ENCODE measurements at places on chromosomes 6 and 20.

- DNase-seq, result no peak
Measured at GRCh38 chr6:127893541-127893940, 7.3 kb downstream of the THEMIS start.

- DNase-seq, result peak; percentile 50
Measured at GRCh38 chr20:62066339-62066982, 780 bp upstream of the TAF4 start.

DNA sequence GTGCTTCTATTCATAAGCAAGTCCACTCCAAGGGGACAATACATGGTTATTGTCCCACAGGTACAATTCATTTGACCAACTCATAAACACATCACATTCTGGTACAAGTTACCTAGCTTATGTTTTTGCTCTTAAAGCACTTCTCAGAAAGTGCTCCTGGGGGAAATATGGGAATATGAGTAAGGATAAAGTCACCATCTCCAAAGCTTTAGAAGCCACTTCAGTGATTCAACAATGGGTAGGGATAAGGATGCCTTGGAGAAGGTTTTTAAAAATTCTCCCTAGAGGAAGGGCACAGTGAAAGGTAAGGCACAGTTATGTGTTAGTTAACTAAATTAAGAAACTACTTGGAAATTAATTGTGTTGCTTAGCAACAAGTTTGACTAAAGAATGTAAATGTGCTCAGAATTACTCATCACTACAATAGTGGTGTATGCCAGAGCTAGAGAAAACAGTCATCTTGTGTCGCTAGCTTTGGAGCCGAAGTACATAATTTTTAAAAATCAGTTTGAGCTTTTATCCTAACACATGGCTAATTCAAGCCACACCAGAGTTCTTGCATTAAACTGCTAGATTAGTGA lies 39.5 kb upstream of the LAMP5 start:
- DNase-seq, result no peak

GRCh38 chr6:3750317-3751076 lies 1.0 kb downstream of the PXDC1 start:
- DNase-seq, result no peak

GRCh38 chr6:70409216-70409615 lies 4.1 kb upstream of the FAM135A start:
- no peak for DNase-seq

DNA sequence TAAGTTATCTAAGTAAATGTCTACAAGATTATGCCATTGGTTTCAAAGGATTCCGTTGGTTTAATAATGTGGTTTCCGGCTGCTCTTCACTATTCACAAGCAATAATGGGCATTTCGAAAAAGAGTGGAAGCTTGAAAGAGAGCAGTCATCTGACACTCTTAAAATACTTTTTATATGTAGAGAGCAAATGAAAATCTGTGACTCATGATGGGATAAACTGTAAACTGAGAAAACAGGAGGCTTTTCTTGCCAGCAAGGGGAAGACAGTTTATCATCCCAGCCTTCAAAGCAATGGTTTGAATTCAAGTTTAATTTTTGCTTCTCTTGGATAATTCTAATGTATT lies 145.7 kb downstream of the KHDC1L start:
- no peak for DNase-seq

GRCh38 chr20:2542361-2542760 lies 6.0 kb downstream of the TMC2 start:
- DNase-seq, result no peak

DNA sequence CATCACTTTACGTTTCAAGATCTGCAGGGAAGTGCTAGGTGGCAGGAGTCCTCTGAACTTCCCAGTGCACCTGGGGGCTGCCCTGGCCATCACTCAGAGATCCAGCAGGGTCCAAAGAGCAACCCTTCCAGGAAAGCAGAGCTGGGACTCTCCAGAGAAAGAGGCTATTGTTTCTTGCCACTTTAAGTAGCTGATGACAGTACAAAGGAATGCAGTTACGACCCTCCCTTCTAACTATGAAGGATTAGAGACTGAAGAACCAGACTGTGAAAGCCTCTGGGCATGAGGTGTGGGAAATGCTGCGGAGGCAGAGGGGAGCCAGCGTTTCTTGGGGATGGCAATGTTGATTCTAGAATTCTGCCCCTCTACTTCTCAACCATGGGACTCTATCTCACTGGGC lies 189.1 kb upstream of the SUPT3H start:
- DNase-seq, result no peak

- no peak for DNase-seq
Measured at GRCh38 chr20:2305946-2306345, 10.1 kb downstream of the TGM3 start.

GRCh38 chr20:64116016-64116415 lies 8.7 kb upstream of the NPBWR2 start:
- no peak for DNase-seq

DNA sequence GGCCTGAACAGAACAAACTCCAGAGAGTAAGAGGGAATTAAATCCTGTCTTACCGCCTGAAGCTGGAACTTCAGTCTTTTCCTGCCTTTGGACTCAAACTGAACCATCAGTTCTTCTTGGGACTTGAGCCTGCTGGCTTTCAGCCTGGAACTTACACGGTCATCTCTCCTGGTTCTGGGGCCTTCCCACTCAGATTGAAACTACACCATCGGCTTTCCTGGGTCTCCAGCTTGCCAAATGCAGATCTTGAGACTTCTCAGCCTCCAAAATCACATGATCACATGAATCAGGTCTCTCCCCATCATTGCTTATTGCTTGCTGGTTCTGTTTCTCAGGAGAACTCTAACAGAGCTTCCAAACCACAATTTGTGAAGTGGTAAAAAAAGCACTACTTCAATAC lies 276.3 kb downstream of the KIF16B start:
- no peak for DNase-seq

GRCh38 chr6:41901882-41902519 lies 6.8 kb upstream of the USP49 start:
- DNase-seq, result peak; percentile 50

DNA sequence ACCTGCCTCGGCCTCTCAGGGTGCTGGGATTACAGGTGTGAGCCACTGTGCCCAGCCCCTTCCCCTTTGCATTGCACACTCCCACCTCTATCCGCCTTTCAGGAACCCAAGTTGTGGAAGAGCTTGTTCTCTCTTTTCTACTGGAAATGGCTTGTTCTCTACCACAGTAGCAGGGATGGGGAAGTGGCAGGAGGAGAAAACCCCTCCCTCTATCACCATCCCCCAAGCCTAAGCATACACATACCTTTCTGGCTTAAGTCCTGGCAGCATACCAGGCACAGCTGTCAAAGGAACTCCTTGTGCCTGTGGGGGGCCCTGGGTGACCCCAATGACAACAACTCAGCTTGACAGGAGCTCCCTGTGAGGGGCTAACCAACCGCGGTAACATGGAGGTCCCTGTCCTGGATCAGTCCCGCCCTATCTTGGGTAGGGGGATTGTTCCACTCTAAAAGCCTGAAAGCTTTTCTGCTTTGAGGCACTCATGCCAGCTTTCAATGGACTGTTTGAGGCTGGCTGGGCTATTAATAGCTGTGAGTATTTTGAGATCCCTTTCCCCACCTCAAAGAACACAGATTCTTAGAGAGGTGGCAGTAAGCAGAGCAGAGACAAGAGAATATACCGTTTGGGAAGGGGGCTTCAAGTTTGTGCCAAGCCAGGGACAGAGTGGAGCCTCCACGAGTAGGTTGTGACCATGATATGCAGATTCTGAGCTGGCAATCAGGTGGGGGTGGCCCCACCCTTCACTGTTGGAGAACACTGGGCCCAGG lies 2.3 kb downstream of the KLHDC3 start:
- no peak for DNase-seq

GRCh38 chr6:163182696-163183095 lies 231.8 kb upstream of the QKI start:
- DNase-seq, result no peak

GRCh38 chr20:47642624-47643023 lies 140.9 kb downstream of the NCOA3 start:
- no peak for DNase-seq

DNA sequence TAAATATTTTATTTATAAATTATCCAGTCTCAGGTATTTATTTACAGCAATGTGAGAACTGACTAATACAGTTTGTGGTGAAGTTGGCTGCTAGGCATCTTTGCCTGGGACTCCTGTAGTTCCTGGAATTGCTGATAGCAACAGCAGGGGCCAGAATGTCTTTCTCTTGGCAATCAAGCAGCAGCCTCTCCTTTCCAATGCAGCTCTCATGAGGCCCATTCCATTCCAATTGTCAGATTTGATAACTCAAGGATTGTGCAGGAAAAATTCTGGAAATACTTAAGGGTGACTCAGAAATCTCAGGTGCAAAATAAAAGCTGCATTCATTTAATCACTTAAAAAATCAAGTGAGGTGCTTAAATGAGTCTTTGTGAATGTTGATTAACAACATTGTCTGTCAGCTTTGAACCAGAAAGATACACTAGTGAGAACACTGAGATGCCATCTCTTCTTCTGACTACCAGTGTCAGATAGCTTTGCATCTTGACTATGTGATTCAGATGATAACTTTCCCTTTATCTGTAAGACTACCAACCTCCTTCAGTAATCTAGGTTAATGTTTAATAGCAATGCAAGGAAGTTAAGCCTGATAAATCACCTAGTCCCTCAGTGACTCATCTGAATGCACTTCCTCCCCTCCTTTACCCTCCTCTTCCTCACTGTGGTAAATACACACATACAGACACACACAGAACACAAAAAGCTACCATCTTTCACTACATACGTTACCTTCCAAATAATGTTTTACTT lies 32.1 kb upstream of the COL21A1 start:
- no peak for DNase-seq

DNA sequence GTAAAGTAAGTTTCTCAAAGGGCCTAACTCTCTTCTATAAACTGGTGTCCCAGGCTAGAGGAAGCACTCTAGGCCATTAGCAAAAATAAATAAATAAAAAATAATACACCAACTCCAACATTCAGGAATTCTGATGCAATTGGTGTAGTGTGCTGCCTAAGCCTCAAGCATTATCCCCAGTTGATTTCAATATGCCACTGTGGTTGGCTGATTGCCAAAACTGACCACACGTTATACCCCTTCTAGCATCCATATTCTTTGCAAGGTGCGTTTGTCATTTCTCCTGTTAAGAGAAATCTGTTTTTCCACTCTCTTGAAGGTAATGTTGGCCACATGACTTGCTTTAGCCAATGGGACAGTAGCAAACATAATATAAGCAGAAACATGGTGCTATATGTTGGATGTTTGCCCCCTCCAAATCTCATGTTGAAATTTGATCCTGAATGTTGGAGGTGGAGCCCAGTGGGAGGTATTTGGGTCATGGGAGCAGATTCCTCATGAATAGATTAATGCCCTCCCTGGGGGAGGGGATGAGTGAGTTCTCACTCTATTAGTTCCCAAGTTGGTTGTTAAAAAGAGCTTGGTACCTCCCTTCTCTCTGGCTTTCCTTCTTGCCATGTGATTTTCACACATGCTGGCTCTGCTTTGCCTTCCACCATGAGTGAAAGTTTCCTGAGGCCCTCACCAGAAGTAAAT lies 71.9 kb upstream of the PLCB4 start:
- DNase-seq, result no peak

GRCh38 chr20:64065062-64065973 lies 2.3 kb downstream of the TCEA2 start:
- DNase-seq, result no peak

GRCh38 chr6:44219815-44220784 lies 3.3 kb upstream of the SLC29A1 start:
- DNase-seq, result no peak

All from activated naive CD4-positive, alpha-beta T cell treated with anti-CD3 and anti-CD28 coated beads, Interleukin-2, amount 50 U/mL, for 72 hours (primary cell).